ENCODE measurements at places on chromosomes 6 and 20.
A peak's percentile ranks its signal among the peaks of the same experiment; 100 is the strongest.

DNA sequence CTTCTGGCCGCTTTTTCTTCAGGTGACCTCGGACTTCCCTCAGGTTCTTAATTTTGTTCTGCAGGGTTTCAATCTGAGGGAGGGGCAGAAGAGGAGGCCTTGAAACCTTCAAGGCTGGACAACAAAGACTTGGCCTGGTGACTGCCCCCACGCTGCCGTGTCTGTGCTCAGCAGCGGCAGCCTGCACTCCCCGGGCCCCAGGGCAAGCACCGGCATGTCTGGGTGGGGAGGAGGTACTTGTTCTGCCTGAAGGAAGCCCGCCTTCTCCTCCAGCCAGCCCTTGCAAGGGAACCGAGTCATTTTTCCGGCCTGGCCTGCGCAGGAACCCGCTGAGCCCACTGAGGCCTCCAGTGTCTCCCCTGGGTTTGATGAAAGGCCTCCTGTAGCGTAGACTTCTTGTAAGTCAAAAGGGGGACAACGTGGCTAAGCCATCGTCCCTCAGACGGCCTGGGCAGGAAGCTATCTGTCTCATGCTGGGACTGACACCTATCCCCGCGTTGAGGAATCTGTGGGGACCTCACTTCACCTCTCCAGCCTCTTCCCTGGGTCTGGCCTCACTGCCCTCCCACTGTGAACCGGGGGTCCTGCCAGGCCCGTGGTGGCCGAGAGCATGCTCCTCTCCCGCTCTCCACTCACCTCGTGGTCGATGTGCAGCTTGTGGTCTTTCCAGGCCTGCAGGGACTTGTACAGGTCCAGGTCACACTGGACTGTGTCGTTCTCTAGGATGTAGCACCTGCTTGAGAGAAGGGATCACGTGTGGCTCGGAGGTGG, 119.9 kb downstream of the SULF2 start:
- H3K4me1 ChIP-seq = peaks cover 14% of the 10 kb centered on the region
- no peak overlapping the region for H3K4me3 ChIP-seq
- peak overlapping the region; percentile 70 for H3K27ac ChIP-seq
- H3K36me3 ChIP-seq = peaks cover 81% of the 10 kb centered on the region
- no peaks in the 10 kb centered on the region for H3K27me3 ChIP-seq

GRCh38 chr20:2144850-2145249, 43.2 kb downstream of the STK35 start:
- H3K27me3 ChIP-seq = no peaks in the 10 kb centered on the region
- peaks cover 30% of the 10 kb centered on the region for H3K36me3 ChIP-seq
- no peak overlapping the region for H3K4me3 ChIP-seq

DNA sequence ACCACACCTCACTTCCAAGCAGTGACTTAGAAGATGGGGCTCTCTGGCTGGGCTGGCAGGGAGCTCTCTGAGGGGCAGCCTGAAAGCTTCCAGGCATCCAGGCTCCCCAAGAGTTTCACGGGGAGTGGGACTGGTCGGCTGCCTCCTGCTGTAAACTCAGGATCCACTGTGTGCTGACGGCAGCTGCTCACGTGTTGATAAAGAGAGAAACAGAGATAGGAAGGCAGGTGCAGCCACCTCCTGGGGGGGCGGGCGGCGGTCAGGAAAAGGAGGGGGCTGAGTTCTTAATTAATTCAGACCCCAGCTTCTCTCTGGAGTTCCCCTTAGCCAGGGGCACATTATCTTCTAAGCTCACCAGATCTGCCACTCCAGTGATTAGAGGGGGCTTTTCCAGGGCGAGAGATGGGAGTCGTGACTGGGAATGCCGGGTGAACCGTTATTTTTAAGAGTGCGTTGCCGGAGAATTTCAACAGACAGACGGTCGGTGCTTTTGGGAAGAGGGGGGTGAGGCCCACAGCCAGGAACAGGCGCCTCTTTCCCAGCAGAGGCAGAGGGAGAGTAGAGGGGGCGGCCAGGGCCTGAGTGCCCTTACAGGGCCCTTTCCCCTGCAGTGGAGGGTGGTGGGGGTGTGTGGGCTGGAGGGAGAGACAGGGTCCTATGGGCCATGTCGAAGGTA, 70.9 kb downstream of the CD40 start:
- no peak for DNase-seq
- H3K36me3 ChIP-seq = no peaks in the 10 kb centered on the region
- no peaks in the 10 kb centered on the region for H3K4me1 ChIP-seq
- no peak overlapping the region for H3K27ac ChIP-seq
- no peak overlapping the region for H3K4me3 ChIP-seq

DNA sequence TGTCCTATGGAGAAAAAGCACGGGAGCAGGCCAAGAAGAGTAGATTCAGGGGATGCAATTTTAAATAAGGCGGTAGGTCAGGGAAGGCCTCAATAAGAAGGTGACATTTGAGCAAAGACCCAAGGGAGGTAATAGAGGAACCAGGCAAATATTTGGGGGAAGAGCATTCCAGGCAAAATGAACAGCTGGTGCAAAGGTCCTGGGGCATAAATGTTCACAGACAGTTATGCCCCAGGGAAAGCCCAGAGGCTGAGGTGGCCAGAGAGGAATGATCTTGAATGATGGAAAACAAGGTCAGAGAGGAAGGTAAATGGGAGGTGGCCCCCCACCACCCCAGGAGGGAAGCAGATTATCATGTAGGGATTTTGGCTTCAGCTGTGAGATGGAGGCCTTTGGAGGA, 47.4 kb upstream of the SIRPA start:
- H3K4me1 ChIP-seq = no peaks in the 10 kb centered on the region
- no peaks in the 10 kb centered on the region for H3K36me3 ChIP-seq
- no peak overlapping the region for H3K27ac ChIP-seq

- no peaks in the 10 kb centered on the region for H3K36me3 ChIP-seq
- H3K4me3 ChIP-seq = peak overlapping the region; percentile 88
- DNase-seq = no peak
- H3K27me3 ChIP-seq = no peaks in the 10 kb centered on the region
- peak overlapping the region; percentile 96 for H3K27ac ChIP-seq
- no peaks in the 10 kb centered on the region for H3K4me1 ChIP-seq
These were observed 1.3 kb downstream of the ZNF343 start for GRCh38 chr20:2507464-2507863.

GRCh38 chr6:43814111-43814510, 44.1 kb downstream of the VEGFA start:
- no peak for DNase-seq
- H3K4me1 ChIP-seq = peaks cover 17% of the 10 kb centered on the region
- H3K27ac ChIP-seq = no peak overlapping the region
- H3K27me3 ChIP-seq = no peaks in the 10 kb centered on the region
- peaks cover 5% of the 10 kb centered on the region for H3K36me3 ChIP-seq

- no peaks in the 10 kb centered on the region for H3K36me3 ChIP-seq
- no peak overlapping the region for H3K4me3 ChIP-seq
- H3K4me1 ChIP-seq = no peaks in the 10 kb centered on the region
- H3K27me3 ChIP-seq = no peaks in the 10 kb centered on the region
- H3K27ac ChIP-seq = no peak overlapping the region
These were observed 18.9 kb upstream of the MAS1 start for GRCh38 chr6:159871906-159872305.

- peak; percentile 62 for DNase-seq
- H3K4me1 ChIP-seq = no peaks in the 10 kb centered on the region
- no peak overlapping the region for H3K27ac ChIP-seq
- no peak overlapping the region for H3K4me3 ChIP-seq
These were observed 128.8 kb downstream of the PHF3 start for GRCh38 chr6:63764318-63764916.

GRCh38 chr20:9458138-9458796, 56.1 kb upstream of the LAMP5 start:
- peak; percentile 64 for DNase-seq
- H3K27me3 ChIP-seq = no peaks in the 10 kb centered on the region
- H3K36me3 ChIP-seq = no peaks in the 10 kb centered on the region
- H3K4me1 ChIP-seq = no peaks in the 10 kb centered on the region
- no peak overlapping the region for H3K4me3 ChIP-seq

DNA sequence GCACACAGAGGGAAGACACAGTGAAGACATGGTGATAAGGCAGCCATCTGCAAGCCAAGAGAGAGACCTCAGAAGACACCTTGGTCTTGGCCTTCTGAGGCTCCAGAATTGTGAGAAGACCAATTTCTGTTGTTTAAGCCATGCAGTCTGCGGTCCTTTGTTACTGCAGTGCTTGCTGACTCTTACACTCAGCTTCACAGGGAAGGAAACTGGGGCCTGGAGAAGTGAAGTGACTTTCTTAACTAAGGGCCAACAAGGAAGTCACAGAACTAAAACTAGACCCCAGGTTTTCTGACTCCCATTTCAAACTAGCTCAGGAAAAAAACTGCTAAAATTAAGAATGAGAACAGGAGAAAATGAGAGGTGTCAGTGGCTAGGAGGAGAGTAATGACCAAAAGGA, 74.3 kb downstream of the TNFRSF21 start:
- no peaks in the 10 kb centered on the region for H3K4me1 ChIP-seq
- no peak overlapping the region for H3K27ac ChIP-seq
- DNase-seq = no peak
- H3K4me3 ChIP-seq = no peak overlapping the region

DNA sequence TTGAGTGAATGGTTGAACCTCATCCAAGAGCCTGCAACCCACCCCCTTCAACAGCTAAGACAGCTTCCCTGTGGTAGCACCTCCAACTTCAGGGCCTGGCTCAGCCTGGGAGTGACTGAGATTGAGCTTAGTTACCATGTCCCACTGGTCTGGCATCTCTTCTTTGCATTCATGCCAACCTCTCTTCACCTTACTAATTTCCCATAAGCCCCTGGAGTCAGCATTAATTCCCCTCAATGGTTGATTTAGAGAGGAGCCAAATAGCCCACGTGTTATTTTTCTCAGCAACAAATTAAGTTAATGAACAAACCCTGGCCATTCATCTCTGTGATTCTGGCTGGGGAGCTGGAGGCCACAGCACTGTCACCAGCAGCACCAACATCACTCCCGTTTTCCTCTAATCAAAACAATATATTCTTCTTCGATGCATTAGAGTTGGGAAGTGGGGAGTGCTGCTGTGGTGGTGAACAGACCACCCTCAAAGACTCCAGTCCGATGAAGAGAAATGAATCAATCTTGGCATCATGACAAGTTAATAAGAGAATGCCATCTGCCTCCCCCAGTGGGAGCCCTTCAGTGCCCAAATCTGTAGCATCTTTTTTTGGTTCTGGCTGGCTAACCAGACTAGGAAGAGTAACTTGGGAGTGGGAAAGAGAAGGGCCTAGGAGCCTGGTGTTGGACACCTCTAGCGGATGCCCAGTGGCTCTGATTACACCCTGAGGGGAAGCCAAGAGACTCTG, 316.9 kb upstream of the RNF24 start:
- H3K27ac ChIP-seq = no peak overlapping the region
- no peak overlapping the region for H3K4me3 ChIP-seq
- H3K27me3 ChIP-seq = peaks cover 11% of the 10 kb centered on the region
- no peak for DNase-seq
- no peaks in the 10 kb centered on the region for H3K4me1 ChIP-seq

DNA sequence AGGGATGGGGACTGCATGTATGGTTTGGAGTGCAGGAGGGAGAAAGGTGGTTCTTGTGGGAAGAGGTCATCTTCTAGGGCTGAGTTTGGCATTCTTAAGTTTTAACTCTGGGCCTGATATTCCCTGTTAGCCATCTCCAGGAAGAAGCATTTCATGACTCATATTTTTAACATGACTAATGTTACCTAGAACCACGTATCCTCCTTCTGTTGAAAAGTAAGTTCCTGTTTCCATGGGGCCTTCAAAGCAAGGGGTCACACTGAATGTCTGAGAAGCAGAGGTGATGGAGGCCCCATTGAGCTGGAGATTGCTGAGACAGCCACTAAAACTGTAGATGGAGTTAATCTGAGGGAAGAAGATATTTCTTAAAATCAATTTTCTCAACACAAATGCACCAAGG, 30.2 kb downstream of the FAM229B start:
- peak; percentile 26 for DNase-seq
- no peaks in the 10 kb centered on the region for H3K36me3 ChIP-seq
- no peaks in the 10 kb centered on the region for H3K27me3 ChIP-seq
